ENCODE measurements at places on chromosomes 13 and 19.

DNA sequence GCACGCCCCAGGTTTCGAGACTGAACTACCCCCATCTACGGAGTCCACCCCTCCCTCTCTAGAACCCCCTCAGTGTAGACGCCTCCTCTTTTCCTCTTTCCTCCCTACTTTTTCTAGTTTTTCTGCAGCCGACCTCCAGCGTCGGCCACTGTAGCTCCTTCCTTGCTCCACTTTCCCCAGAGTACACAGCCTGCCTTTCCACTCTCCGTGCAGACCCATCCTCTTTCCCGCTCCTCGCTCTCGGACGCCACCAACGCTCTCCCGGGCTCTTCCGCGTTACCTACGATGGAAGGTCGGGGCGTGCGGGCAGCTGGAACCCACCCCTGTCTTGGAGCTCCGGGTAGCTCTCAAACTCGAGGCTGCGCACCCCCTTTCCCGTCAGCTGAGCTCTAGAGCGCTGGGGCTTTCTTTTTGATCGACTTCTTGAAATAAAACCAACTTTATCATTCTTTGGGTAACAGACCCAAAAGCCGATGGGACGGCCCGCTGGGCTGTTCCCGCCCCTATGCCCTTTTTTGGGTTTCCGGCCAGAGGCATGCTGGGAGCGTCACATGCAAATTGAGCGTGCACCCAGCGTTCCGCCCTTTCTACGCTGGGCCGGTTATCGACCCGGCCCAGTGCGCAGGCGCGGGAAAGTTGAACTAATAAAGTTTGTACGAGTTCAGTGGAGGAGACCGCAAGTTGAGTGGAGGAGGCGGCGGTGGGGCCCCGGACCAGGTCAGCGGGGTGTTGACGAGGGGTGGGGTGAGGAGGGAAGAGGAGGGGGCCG lies at the start of the genes BCL2L12 and IRF3:
Gene BCL2L12 (plus strand): TSS at position 583 of the 769 bp plus-strand sequence. CDS start 760 bp downstream, outside the sequence.
Gene IRF3 (minus strand): TSS at position 507 of the 769 bp plus-strand sequence. CDS start 1,019 bp downstream, outside the sequence.
- peak; percentile 81 for DNase-seq

DNA sequence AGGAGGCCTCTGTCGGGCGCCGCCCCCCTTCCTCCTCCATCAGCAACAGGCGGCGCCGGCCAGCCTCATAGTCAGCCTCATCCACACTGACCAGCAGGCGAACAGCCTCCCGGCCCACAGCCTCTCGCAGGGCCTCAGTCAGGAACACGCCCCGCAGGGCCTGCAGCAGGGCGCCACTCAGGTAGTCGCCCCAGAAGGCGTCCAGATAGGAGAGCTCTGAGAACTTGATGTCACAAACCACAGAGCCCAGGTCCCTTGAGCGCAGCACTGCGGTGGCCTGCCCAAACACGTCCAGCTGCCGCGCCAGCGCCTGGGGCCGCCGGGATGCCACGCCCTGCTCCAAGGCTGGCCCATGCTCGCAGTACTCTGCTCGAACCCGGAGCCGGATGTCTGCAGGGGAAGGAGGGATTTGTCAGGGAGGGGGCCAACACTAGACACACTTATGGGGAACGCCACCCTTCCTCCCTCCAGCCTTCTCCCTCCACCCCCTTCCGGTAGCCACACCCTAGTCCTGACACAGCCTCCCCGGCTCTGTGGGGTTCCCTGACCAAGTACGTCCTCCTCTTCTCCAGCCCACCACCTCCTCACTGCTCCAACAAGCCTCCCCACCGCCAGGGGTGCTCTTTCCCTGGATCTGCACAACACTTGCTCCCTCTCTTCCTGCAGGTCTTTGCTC lies 17.9 kb downstream of the DEDD2 start:
- no peak for DNase-seq

GRCh38 chr13:49629947-49630346 lies 1.6 kb downstream of the ARL11 start:
- DNase-seq = no peak

GRCh38 chr13:36430247-36431203 lies 1.8 kb upstream of the CCNA1 start:
- DNase-seq = no peak

DNA sequence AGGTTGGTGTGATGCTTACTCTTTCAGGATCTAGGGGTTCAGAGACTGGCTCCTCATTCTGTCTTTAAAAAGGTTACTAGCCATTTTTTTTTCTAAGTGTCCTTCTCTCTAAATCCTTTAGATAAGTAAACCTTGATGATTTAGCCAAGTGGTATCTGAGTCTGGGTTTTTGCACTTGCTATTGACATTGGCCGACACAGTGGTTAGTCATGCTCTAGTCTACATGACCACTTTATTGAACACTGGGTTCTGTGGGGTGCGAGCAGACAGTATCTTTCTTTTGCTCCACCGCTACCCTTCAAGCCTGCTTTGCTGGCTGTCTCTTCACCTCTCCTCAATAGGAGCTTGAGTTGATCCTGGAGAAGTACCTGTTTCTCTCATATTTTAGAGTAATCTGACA lies 6.2 kb upstream of the NUP58 start:
- peak; percentile 25 for DNase-seq

DNA sequence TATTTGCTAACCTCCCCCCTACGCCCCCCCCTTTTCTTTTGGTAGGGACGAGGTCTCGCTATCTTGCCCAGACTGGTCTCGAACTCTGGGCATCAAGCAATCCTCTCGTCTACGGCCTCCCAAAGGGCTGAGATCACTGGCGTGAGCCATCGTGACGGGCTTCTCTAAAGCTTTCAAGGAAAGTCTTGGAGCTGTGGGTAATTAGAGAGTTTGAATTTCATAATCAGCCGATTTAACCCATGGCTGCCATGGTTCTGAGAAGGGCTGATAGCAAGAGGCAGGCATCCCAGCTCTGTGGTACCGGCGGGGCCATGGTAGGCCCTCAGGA lies 679 bp upstream of the ABHD8 start:
- DNase-seq = no peak

DNA sequence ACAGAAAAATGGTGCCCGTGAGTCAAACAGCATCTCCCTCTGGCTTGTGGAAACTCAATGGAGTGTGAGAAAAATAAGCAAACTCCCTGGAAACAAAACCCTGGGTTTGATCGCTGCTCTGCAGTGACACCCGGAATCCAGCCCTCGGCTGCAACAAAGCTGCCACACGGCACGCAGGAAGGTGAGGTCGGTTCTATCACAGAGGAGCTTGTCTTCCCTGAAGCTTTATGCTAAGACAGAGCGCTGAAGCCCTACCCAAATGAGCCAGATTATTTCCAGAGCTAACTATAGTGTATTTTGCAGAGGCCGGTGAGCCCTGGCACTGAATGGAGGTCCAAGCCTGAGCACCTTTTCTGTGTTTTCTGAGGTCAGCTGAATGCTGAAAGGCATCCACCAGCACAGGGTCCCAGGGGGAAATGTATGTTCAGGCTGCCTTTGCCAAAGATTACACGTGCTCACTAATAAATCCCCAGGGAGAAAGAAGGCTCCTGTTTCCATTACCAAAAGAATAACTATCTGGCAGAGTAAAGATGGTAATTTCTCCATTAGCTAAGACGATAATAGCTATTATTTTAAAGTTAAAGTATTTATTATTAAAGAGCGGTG lies 77.8 kb downstream of the TSHZ3 start:
- no peak for DNase-seq

- DNase-seq = no peak
Observed at GRCh38 chr19:991174-991931, 7.2 kb downstream of the WDR18 start.

GRCh38 chr13:113732961-113733950 lies 25.8 kb upstream of the TMEM255B start:
- DNase-seq = no peak

DNA sequence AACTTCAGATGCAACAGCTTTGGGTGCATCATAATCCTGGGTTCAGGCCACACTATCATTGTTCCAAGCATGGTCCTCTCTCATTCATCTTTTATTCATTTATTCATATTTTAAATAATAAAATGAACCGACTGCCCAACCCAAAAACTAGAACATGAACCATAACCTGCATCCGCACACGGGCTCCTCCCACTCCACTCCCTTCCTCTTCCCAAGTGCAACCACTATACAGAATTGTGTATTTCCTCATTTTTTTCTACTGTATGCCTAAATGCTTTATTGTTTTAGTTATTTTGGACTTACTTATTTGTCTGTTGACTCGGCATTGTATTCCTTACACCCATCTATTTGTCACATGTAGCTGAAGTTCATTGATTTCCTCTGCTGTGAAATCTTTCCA lies 30.7 kb upstream of the POMP start:
- DNase-seq = no peak
